ENCODE measurements at places on chromosomes 4 and X.

- no peak for DNase-seq
Measured at GRCh38 chr4:179486570-179487335, 2044.5 kb upstream of the AGA start.

DNA sequence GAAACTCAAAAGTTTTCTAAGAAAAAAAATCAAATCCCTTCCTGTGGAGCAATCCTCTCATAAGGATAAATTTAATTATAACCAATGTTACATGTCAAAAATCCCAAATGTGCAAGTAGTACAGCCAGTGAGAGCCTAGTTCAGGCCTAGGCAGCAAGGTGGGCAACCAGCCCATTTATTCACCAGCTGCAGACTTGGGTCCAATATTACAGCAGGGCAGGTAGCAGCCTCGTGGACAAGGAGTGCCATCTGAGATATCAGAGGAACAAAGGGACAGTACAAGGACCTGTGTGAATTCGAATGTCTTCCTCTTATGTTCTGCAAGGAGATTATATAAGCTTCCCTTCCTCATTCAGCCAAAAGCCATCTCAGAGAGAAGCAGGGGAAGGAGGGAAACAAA is 6.6 kb downstream of the HELQ start:
- no peak for DNase-seq

GRCh38 chr4:127240764-127241105 is 392.0 kb upstream of the INTU start:
- DNase-seq = no peak

DNA sequence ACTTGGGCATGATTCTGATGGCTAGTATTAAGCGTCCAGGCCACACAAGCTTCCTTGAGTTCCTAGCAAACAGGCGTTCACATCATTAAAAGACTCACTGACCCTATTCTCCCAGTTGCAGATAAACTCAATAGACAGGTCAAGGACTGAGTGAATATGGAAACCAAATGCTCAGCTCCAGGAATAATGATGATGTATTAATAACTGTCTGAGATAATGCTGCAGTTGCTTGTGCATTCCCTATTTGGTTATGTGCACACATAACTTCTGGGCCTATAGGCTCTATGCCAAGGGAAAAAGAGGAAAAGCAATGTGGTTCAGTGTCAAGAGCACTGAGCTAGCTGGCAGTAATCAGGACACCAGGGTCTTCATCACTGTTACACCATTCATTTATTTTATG is 3.5 kb downstream of the RAB9B start:
- DNase-seq = no peak

GRCh38 chr4:76703123-76703490 is 194.8 kb downstream of the SOWAHB start:
- no peak for DNase-seq

DNA sequence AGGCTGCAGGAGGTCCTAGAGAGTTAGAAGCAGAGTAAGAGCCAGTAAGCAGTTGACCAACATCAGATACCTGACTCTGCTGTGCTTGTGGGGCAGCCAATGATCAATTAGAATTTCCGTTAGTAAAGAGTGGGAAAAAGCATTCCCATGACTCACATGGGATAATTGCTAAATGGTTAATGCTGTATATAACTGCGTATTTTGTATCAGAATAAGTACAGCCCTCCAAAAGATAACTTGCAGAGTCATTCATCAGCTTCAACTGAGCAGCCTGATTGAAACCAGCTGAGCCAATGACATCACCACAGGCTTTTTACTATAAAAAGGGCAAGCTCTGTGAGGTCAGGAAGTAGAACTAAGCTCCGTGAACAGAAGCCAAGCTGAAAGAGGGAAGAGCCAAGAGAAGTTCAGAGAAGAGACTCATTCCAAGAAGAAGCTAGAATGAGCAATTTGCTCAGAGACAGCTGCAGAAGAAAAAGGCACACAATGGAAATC is 67.9 kb downstream of the PPP3CA start:
- no peak for DNase-seq

Data from activated CD8-positive, alpha-beta memory T cell treated with anti-CD3 and anti-CD28 coated beads for 24 hours (primary cell).